Stimulated activated CD4-positive, alpha-beta T cell treated with anti-CD3 and anti-CD28 coated beads, TNF-alpha, amount 100 ng/mL, for 4 hours (primary cell): ENCODE measurements at places on chromosomes 3 and 15.

DNA sequence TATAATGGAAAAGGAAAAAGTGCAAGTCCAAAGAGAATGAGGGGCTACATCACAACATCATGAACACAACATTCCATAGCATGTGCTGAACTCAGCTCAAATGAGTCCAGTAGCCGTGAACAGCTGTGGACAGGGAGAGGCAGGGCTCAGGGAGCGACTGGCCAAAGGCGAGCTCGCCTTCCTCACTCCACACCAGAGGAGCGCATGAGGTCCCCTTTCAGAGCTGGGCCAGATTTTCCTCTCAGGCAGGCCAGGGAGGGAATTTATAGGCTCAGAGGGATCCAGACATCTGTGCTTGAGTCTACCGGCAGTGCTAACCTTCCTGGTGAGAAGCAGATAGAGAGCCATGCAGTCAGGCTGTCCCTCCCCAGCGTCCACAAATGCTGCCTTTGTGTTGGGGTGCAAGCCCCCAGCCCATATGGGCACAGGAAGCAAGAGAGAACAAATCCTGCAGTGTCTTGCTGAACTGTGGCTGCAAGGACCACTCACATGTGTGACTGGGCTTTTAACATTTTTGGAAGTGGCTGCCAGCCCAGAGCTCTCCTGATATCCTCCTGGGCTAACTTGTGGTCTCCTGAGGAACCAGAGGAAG lies 32.5 kb downstream of the ARHGEF3 start:
- no peak for DNase-seq

- DNase-seq, result peak; percentile 29
Measured at GRCh38 chr3:111859061-111859973, at the start of gene PHLDB2. PHLDB2 (plus strand) TSS chr3:111859265; CDS start chr3:111884078, 24,813 bp downstream.

DNA sequence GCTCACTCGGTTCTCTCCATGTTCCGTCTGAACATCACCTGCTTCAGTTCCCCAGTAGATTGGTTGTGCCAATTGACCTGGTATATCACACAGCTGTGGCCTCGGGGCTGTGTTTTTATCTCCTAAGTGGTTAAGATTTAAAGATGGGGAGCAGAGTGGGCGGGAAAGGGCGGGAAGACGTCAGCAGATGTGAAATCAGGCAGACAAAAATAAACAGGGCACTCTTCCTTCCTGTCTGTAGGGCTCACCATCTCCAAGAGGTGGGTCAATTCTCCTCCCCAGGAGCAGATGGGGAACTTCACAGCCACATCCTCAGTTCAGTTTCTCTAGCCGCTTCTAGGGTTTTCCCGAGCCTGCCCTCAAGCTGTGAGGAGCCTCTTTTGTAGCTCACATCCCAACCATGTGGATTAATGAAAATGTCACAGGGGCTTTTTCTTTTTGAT lies 26.8 kb upstream of the LIMD1 start:
- DNase-seq, result no peak

DNA sequence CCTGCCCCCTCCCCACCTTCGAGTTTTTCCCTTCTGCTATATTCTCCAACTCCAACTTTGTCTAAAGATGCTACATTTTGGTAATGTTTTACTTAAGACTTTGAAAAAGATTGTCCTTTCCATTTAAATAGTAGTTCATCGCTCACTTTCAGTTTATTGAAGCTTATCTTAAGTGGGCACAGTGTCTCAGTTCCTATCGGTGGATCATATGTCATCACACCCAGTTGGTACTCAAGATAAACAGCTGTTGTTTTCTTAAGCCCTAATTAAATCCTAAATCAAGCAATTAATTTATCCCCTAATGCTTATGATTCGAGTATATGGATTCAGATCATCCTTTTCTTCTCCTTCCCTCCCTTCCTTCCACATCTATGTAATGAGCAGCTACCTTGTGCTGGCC lies 210.7 kb downstream of the TLE3 start:
- no peak for DNase-seq

DNA sequence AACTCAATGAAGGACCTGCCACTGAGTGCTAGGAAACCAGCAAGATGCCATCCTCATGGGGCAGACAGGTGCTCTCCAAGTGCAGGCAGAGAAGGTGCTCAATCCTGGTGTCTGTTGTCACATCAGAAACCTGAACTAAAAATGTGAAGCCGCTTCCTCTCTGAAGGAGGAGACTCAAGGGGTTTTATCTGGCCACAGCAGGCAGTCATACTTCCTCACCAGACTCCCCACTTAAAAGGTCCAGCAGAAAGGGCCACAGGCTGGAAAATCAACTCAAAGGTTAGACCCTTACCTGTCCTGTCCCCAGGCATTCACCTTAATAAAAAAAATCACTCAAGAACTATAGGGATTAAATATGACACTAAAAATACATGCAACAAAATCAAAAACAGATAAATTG lies 4.8 kb downstream of the CCDC12 start:
- no peak for DNase-seq

DNA sequence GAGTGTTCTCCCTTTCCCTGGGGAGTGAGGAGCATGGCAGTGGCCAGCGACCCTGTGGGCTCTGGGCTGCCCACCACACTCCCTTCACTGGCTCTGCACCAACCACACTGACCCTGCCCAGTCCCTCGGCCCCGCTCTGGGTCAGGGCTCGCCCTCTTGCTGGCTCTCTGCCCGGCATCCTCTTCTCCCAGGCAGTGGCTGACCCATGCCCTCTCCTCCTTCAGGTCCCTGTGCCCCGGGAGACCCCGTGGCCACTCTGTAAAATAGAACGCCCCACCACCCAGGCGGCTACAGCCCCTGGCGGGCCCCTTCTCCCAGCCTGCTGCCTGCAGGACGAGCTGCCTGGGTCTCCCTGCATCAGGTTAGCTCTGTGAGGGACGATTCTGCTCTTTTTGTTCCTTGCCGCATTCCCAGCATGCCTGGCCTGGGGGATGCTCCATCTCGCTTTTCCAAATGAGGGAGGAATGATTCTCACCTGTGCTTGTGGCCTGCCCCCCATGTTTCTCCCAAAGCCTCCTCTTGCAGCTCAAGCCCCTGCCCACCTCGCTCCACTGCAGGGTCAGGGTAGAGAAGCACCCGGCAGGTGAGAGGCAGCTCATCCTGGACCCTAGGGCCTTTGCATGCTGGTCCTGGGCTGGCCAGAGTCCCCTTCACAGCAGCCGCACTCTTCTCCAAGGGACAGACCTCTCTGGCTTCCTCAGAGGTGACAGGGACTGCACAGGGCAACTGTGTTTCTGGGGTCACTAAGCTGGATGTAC lies 14.5 kb upstream of the CFAP100 start:
- DNase-seq, result no peak

- no peak for DNase-seq
Measured at GRCh38 chr15:54559405-54560069, 581.3 kb downstream of the UNC13C start.

GRCh38 chr3:130948929-130949328 lies 55.0 kb downstream of the ATP2C1 start:
- DNase-seq, result no peak

GRCh38 chr3:69296995-69297394 lies 88.9 kb downstream of the FRMD4B start:
- DNase-seq, result no peak

- no peak for DNase-seq
Measured at GRCh38 chr15:57634290-57634689, 42.6 kb downstream of the MYZAP start.

DNA sequence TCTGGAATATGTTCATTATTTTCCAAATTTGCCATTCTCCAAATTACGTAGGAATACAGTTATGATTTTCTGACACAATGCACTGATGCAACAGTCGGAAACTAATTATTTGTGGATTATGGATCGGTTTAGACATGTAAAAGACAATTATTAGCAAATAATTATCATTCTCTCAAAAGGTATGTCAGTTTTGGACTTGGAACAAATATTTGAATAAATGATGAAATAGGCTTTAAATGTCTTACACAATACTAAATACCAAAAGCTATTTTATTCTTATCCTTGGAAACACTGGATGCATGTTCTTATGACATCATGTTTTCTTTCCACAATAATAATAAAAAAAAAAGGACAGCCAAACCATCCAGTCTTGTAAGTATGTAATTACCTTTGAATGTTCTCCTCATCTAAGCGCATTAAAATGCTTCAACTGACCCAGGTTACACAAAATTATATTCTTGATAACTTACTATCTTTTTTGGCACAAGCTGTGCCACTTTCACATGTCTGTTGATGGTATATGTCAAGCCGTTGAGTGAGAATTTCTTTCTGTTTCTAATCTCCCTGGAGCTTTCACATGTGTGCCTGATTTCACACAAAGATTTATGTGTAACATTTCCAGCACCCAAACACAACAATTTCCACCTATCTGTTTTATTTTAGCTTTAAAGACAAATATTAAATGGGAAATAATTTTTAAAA lies 238.5 kb upstream of the ZNF385D start:
- no peak for DNase-seq

GRCh38 chr15:44636976-44637375 lies 26.5 kb downstream of the SPG11 start:
- DNase-seq, result no peak

DNA sequence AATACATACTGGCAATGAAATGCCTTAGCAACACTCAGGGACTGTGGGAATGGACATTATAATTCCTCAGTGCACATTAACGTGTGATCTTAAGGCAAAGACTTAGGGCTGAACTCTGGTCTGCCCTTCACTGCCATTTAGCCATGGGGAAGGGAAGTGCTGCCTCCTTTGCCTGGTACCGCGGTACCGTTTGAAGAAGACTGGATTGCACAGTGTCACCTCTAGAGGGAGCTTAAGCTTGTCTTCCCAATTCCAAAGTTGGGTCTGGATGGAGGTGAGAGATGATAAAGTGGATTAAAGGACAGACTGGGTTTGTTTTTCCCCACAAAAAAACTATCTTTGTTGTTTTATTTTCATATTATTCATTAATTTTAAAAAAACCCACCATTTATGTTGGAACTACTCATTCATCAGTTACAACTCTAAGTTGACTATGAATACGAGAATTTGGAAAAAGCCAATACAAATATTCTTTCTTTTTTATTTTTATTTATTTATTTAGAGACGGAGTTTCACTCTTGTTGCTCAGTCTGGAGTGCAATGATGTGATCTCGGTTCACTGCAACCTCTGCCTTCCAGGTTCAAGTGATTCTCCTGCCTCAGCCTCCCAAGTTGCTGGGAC lies 60.0 kb upstream of the SYN2 start:
- DNase-seq, result no peak

GRCh38 chr3:8283193-8283592 lies 218.4 kb upstream of the LMCD1 start:
- DNase-seq, result no peak

DNA sequence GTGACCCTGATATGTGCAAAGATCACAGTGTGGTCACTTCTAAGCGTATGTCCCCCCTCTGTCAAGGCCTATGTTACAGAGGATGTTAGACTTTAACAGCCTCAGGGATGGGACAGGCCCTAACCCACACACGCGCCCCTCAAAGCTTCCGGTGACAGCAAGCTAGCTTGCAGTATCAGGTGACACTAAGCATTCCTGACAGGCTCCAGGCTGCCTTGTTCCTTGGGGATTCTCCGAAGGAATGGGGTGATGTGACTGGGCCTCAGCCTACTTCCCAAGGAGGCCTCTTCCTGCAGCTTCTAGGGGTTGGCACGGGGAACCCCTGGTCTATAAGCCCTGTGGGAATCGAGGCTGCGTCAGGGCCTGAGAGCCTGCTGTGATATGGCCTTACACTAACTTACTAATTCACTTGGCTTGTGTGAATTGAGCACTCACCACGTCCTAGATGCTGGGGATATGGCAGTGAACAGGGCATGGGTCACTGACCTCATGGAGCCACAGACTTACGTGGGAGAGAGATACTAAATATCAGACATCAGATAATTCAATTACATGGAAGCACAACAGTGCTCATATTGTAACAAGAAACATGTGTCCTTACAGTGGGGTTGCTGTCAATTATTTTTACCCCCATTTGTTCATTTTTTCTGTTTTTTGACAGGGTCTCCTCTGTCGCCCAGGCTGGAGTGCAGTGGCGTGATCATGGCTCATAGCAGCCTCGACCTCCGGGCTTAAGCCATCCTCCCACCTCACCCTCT lies 11.4 kb upstream of the SPTBN5 start:
- no peak for DNase-seq

- no peak for DNase-seq
Measured at GRCh38 chr15:43550527-43551363, 33.3 kb downstream of the MAP1A start.

DNA sequence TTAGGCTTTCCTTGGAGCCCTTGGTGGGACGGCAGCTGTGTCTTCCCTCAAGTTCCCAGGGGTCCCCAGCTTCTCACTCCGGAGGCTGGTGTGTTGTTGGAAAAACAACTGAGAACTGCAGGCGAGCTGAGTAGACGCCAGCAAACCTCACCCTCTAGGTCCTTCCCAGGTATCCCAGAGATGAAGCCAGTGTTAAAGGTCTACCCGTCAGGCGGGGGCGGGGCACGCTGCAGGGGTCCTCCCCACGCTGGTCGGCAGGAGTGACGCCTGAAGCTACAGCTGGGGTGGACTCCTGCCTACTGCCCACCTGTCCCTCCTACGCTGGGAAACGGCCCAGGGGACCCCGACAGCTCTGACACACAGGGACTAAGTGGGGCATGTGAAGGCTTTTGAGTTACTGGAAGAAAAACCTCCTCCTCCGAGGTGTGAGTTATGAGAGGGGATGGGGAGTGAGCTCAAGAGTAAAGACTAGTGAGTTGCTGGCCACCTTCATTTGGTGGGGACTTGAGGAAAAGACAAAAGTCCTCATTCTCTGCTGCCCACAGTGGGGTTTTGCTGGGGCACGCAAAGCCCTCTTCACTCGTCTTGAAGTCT lies 32.2 kb upstream of the SNRPA1 start:
- DNase-seq, result no peak

DNA sequence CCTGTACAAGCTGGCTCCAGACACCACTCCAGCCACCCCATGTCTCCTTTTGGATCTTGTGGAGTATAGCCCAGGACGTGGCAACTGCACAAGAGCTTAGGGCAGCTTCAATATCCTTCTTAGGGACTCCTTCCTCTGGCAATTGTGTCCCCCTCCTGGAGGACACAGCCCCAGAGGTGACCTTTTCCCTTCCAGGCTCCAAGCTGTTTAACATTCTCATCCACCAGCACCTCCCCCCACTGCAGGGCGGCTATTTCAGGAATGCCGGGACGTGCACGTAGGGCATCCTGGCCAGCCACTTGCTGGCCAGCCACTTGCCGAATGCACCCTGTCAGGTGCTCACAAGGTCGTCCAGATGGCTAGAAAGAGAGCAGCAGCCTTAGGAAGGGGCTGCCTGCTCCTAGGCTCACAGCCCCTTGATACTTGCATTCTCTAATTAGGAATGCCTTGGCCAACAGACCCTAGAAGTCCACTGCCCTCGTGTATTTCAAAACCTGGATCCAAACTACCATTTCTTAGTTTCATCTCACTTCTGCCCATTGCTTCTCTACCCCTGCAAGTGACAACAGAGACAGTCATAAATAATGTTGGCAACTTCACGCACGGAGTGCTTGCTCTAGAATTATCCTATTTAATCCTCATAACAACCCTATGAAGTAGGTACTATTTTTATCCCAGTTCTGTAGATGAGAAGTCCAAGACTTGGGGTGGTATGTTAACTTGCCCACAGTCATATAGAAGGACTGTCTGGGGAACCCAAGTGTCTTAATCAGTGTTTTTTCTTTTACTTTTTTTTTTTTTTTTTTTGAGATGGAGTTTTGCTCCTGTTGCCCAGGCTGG lies 24.5 kb upstream of the IDH2 start:
- no peak for DNase-seq

GRCh38 chr3:17075907-17076306 lies 191.2 kb downstream of the PLCL2 start:
- DNase-seq, result no peak
